Spinal cord (tissue), 10 donors: ENCODE measurements at places on chromosomes 16 and 17.
A peak's percentile ranks its signal among the peaks of the same experiment; 100 is the strongest.

GRCh38 chr16:4067262-4068001 lies 48.8 kb downstream of the ADCY9 start:
- DNase-seq: no peak

DNA sequence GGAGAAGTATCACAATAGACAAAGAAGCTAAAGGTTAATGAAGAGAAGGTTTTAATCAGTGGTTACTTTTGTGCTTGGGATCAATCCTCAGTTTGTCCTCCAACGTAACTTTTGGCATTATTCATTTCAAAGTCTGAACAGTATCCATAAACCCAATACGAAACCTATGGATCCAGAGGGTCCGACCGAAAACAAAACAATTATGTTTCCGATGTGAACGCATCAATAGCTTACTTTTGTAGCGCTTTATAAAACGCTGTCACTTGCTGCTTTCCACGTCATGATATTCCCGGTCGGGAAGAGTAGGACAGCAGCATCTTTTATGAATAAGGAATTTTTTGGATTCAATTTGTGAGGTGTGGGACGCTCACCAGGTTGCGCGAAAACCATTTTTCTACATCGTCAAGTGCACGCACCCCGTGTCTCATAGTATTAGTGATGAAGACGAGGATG lies 383.8 kb downstream of the ZFHX3 start:
- DNase-seq: no peak

DNA sequence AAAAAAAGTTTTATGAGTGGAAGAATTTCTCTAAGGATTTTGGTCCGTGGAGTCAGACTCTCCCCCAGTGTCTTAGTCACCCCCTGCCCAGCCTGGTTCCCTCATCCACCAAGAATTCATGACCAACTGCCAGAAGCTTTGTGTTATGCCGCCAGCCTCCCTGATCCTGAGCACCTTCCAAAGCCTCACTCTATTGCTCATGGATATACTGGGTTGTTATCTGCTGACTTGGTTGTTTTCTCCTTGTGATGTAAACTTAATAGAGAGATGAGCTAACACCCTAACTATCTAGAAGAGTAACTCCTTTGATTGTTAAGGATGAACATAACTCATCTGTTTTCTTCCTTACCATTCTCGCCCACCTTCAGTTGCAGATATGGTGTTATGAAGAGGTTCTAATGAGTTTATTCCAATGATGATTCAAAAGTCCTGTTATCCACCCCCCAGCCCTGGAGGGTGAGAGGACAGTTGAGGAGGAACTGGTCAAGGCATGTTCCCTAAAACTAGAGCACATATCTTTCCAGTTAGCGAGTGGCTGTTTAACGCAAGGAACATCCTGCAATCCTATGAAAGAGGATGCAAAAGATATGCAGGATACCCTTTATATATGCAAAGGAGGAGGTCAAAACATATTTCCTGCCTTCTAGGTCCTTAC lies 1.5 kb upstream of the PSMD3 start:
- DNase-seq: no peak

GRCh38 chr17:76500074-76500746 lies 1.0 kb downstream of the RHBDF2 start:
- no peak for DNase-seq

- DNase-seq: no peak
These were observed 47.6 kb upstream of the MGAT5B start for GRCh38 chr17:76820561-76820960.

- no peak for DNase-seq
These were observed 25.0 kb upstream of the SBK1 start for GRCh38 chr16:28267356-28267755.

DNA sequence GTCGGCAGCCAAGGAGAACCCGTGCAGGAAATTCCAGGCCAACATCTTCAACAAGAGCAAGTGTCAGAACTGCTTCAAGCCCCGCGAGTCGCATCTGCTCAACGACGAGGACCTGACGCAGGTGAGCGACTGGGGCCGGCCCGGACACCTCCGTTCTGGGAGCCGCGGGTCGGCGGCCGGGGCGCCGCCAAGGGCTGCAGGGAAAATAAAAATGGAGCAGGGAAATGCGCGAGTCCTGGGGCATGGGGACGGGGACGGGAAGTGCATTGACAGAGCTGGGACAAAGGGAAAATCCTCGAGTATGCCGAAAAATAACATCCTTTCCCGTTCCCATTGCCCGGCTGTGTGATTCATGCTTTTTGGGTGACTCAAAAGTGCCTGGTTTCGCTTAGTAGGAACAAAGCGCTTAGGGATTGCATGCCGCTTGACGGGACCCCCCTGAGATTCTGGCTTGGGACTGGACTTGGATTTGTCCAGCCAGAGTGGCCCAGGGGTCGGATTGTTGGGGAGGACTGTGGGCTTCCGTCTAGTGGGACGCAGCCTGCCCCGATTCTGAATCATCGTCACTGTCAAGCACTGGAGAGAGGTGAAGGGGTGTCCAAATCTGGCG lies 699 bp downstream of the MPRIP start:
- peak; percentile 59 for DNase-seq

DNA sequence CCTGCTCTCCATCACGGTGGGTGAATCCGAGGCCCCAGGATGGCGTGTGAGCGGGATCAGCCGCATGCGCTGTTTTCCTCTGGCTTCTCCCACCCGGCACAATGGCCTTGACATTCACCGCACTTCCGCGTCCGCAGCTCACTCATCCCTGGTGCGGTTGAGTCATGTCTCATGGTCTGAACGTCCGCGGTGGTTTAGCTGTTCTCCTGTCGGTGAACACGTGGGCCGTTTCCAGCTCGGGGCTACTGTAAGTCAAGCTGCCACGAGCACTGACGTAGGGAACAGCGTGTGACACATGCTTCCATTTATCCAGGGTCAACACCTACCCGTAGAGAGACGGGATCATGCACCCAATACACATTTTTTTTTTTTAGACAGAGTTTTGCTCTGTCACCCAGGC lies 15.3 kb upstream of the CACNA1H start:
- DNase-seq: no peak

DNA sequence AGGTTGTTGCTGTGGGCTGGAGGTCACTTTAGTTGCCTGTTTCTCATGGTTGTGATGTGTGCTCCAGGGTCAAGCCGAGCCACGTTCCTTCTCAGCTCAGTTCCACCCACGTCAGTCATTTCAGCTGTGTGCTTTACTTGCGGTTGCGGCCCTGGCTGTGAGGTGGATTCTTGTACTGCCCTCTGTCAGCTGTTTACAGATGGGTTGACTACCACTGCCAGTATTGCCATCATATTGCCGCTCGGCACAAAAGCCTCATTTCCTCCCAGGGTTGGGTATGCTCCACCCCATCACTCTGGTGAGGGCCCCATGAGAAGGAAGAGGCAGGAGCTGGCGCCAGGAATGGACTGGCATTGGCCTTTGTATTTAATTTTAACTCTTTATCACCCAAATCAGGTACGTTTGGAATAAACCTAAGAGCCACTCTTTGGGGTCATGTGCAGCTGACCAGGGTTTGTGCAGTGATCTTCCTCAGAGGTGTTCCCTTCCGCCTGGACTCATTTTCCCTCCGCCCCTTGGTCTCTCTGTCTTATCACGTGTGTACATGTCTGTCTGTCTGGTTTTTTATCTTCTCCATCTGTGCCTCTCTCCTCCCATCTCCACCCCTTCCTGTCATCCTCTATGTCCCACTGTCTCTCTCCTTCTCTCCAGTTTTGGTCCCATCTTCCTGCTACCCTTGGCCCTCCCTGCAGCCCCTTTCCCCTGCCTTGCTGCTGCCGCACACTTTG lies 25.0 kb downstream of the METTL22 start:
- no peak for DNase-seq
